Stimulated activated CD4-positive, alpha-beta T cell treated with anti-CD3 and anti-CD28 coated beads, Interleukin-2, amount 100 ng/mL, for 4 hours (primary cell): ENCODE measurements at places on chromosomes 5 and 9.

GRCh38 chr5:65562731-65563701 lies at the start of the genes CENPK and PPWD1:
Gene CENPK (minus strand): TSS chr5:65563168. CDS start chr5:65554907, 8,261 bp downstream.
Gene PPWD1 (plus strand): TSS chr5:65563296. CDS start chr5:65563311, 15 bp downstream.
- DNase-seq = peak; percentile 92

DNA sequence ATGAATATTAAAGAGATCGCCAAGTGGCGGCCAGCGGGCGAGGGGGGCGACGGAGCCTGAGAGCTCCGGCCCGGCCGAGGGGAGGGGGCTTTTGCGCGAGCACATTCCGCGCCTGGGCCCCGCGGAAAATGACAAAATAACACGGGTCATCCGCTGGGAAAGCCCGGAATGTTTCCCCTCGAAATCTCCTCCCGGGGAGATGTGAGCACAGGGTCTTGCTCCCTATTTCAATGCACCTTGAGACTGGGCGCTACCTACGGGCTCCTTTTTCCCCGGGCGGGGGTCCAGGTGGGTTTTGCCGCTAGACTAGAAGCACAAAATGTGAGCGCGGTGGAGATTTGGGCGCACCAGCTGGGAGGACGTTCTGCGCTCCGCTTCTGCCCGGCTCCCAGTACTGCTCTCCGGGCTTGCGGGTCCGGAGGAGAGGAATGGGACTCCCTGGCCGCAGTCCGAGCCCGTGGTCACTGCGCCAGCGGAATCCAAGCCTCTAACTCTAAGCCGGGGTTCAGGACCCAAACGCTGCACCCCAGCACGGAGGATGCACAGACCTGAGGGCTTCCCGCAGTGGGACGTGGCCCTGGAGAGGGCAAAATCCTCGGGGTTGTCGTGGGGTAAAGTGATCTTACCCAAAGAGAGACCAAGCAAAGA lies 2.8 kb upstream of the PRDM12 start:
- no peak for DNase-seq

- DNase-seq = no peak
Observed at GRCh38 chr9:13529321-13530104, 250.0 kb upstream of the MPDZ start.

- DNase-seq = no peak
Observed at GRCh38 chr5:177576169-177576568, 15.8 kb upstream of the TMED9 start.

DNA sequence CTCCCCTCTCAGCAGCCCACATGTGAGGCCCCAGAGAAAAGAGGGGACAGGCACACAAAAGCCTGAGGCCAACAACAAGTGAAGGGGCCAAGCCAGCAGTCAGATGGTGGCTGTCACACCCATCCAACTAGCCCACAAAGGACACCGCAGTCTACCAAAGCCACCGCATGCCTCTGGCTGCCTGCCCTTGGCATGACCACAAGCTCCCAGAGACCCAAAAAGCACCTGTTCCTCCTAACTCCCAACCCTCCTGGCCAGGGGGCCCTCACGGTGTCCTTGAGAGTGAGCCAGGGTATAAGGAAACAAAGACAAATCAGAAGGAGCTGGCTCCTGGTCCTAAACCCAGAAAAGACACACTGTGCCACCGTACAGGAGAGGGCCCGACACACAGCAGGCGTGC lies 77.8 kb upstream of the LRRTM2 start:
- DNase-seq = no peak
